ENCODE measurements at places on chromosomes 5 and 9.
A peak's percentile ranks its signal among the peaks of the same experiment; 100 is the strongest.

- DNase-seq: peak; percentile 73
Observed at GRCh38 chr9:127921557-127922120, 4.8 kb upstream of the ST6GALNAC4 start.

- DNase-seq: no peak
Observed at GRCh38 chr9:114318416-114318815, 4.5 kb upstream of the ORM1 start.

- no peak for DNase-seq
Observed at GRCh38 chr5:60350794-60351193, 349.2 kb downstream of the DEPDC1B start.

GRCh38 chr5:152884006-152884405 is 478.9 kb upstream of the NMUR2 start:
- DNase-seq: no peak

- no peak for DNase-seq
Observed at GRCh38 chr9:14401911-14402310, 88.0 kb upstream of the NFIB start.

GRCh38 chr5:135248801-135249231 is 150.2 kb downstream of the MACROH2A1 start:
- DNase-seq: no peak

GRCh38 chr5:141084487-141084989 is 9.9 kb upstream of the PCDHB2 start:
- peak; percentile 38 for DNase-seq

GRCh38 chr5:65157906-65158603 is 323.7 kb downstream of the ADAMTS6 start:
- no peak for DNase-seq

- DNase-seq: no peak
Observed at GRCh38 chr9:110750272-110750671, 81.7 kb downstream of the MUSK start.

GRCh38 chr5:152255411-152255810 is 149.7 kb downstream of the NMUR2 start:
- DNase-seq: no peak
